ENCODE measurements at places on chromosomes 12 and 14. TPM values are rescaled to one million over a fixed set of nuclear protein-coding genes. Genes with fewer than 3 reads are reported as not detected.

DNA sequence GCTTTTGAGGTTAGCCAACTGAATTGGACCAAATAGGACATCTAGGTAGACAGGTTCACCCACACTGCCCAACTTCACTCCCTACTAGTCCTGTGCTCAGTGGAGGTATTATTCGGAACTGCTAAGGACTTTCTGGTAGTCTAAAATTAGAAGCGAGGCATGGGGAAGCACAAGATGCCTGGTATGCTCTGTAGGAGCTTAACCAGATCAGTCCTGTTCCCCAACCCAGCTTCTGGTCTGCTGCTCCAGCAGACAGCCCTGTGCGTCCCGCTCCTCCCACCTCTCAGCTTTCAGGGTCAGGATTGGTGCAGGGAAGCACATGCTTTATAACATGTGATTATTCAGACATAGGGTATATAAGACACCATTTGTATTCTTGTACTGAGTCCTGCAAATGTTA, 31.2 kb downstream of the PRB3 start:
- DNase-seq: no peak

GRCh38 chr12:64431791-64432190, 20.1 kb upstream of the TBK1 start:
- no peak for DNase-seq

The INF2 gene
- polyA plus RNA-seq: 28.8 TPM

DNA sequence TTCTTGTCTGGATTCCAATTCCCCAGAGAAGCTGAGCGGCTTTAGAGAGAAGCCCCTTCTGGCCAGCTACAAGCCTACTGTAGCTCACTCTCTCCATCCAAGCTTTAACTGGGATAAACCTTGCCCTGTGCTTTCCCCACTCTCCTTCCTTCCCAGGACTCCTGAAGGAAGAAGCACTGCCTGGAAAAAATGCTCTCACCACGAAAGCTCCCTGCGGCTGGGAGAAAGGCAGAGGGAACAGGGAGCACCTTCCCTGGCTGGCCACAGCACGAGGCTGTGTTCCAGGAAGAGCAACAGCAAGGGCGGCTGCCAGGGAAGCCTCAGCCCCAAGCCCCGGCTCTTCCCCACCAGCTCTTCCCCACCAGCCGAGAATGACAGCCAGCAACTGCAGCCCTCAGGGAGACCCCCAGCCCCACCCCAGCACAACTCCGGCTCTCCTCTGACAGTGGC, 40.8 kb upstream of the PNMA1 start:
- DNase-seq: peak; percentile 79
